Stimulated activated CD8-positive, alpha-beta memory T cell treated with anti-CD3 and anti-CD28 coated beads, Interleukin-15, amount 100 ng/mL, for 24 hours (primary cell): ENCODE measurements at places on chromosomes 1 and 21.

GRCh38 chr1:46411010-46411405 is 16.9 kb downstream of the FAAH start:
- DNase-seq, result no peak

GRCh38 chr1:11981378-11982009 is 1.2 kb downstream of the MFN2 start:
- no peak for DNase-seq

- DNase-seq, result no peak
These were observed 10.3 kb downstream of the KCNN3 start for GRCh38 chr1:154859786-154860155.

DNA sequence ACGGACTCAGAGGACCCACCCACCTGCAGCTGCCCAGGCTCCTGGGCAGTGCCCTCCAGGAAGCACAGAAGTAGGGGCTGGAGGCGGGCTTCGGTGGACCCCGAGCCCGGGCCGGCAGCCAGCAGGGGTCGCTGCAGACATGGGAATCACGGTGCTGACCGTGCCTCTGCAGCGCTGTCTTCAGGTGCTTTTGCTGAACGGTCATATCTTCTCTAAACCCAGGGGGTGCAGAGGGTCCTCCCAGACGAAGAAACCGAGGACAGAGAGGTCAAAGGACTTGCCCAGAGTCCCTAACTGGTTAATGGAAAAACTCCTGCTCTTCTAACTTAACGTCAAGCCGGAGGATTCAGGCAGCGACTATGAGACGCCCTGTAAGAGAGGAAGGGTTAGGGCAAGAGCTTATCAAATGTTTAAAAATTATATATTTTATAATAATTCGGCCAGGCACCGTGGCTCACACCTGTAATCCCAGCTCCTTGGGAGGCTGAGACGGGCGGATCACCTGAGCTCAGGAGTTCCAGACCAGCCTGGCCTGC is 21.5 kb upstream of the LEFTY2 start:
- DNase-seq, result peak; percentile 47

DNA sequence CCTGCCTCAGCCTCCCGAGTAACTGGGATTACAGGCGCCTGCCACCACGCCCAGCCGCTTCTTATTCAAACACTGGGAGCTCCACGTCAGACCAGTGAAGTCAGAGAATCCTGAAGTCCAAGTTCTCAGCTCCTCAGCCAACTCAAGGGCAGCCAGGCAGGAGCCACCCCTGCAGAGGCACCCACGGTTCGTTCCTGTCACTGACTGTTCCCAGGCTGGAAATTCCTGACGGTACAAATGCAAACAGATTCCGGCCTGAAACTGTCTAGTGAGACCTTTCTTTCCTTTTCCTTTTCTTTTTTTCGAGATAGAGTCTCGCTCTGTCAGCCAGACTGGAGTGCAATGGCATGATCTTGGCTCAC is 11.7 kb downstream of the SLC35E2B start:
- DNase-seq, result no peak

- no peak for DNase-seq
These were observed 74.3 kb upstream of the FAM3B start for GRCh38 chr21:41242238-41242829.

GRCh38 chr1:235325139-235325538 is 2.8 kb downstream of the ARID4B start:
- no peak for DNase-seq

- no peak for DNase-seq
These were observed 13.8 kb downstream of the USP25 start for GRCh38 chr21:15743593-15743992.

GRCh38 chr1:246280551-246280950 is 226.5 kb downstream of the SMYD3 start:
- no peak for DNase-seq

GRCh38 chr1:58841455-58841854 is 57.6 kb upstream of the JUN start:
- DNase-seq, result no peak

DNA sequence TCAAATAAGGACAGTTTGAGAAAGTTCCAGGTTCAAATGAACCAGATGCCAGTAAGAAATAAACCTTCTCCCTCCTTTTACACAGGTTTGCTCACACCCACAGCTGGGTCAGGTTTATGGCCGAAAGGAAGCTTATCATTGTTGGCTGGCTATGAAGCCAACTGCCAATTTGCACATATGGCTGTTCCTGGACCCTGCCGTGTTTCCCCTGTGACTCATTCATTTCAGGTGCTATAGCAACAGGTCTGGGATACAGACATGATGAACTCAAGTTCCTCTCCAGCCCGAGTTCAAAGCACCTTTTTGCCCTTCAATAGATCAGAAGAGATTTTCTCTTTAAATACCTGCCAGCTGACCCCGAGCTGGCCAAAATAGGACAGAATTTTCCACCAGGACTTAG is 134.4 kb upstream of the SMYD2 start:
- no peak for DNase-seq

DNA sequence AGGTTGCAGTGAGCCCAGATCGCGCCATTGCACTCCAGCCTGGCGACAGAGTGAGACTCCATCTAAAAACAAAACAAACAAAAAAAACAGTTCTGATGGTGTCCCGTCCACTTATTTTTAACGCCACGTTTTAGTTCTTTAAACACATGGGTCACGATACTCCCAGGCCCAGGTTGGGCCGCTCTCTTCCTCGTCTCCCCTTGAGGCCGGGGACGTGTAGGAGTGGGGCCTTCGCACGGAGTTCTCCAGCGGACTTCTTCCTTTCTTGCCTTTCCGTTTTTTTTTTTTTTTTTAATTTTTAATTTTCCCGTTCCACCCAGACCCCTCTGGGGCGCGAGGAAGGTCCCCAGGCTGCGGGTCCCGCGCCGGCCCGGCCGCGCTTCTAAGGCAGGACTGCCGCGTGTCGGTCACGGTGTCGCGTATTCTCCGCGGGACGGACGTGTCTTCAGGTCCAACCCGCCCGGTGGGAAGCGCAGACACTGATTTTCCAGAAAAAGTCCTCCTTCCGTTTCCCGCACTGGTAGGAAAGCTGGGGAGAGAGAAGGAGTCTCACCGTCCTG is 47.5 kb upstream of the SLC19A1 start:
- no peak for DNase-seq

DNA sequence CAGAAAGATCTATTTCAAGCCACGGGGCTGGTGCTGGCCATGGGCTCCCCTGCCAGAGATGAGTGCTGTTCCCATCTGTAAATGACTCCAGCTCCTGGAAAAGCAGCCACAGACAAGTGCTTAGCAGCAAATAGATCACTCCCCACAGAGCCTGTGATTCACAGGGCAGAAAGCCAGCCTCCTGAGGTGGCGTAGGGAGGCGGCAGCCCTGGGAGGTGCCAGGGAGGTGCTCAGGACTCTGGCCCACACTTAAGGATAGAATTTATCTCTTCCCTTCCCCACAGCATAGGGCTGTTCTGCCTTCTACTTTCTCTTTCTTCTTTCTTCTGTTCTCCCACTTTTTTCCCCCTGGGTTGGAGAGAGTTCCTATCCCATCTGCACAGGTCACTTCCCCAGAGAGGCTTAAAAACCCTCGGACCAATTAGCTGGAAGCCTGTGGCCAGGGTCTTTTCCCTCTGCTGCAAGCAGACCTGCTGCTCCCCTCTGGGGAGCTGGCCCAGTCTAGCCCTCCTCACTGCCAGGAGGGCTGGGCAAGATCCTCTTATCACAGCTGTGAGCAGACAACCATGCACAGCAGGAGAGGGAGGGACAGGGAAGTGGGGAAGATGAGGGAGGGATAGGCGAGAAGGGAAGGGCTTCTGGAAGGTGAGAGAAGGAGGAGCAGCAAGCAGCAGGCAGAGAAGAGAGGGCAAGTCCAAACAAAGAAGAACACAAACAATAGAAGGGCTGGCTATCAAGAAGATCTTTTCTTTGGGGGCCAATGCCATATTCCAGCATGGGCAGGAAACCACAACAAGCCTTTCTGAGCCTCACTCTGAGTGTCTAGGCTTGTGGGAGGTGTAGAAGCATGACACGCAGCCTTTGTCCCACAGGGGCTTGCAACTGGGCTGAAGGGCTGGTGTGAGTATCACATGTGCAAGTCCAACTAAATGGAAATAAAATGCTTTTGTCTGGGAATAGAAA is 41.0 kb downstream of the KCND3 start:
- DNase-seq, result no peak

DNA sequence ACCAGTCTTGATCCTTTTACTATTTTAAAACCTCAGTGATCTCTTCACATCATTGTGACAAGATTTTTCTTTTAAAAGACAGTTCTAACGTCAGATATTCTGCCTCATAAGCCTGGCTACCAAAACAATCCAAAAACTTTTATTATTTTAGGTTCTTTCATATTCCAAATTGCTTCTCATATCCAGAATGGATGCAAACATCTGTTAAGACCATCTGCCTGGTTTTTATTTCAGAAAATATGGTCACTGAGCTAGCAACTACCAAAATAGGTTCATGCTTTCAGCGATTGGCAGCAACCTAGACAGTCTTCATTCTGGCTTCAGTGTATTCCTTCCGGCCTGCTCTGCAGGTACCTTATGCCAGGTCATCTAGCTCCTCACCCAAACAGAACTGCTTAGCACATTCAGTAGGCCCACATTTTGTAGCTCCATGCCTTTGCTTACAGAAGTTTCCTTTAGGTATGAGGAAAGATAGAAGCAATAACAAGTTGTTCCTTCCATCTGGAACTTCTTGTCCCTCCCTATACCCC is 59.0 kb upstream of the CACYBP start:
- DNase-seq, result no peak

- DNase-seq, result no peak
These were observed 90.1 kb downstream of the PGBD5 start for GRCh38 chr1:230335861-230336522.

DNA sequence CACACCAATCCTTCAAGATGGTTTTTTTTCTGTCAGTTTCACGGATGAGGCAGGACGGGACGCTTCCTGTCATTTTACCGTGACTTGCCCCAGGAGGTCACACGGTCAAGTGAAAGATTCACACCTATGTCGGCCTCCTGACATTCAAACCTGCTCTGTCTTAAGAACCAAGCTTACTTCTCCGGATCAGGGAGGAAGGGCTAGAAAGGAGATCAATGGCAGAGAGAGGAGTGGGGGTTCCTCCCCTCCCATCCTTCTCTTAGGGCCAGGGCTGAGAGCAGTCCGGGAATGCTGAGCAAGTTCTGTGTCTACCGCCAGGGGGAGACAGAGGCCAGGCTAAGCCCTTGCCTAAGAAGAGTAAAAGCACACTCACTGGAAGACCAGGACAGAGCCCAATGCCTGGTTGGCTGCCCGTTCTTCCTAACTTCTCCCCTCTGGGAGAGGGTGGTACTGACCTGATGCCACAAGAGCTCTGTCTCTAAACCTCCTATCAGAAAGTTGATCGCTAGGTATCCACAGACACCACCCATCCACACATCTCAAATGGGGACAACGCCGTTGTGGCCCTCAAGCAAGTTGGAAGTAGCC is 1.1 kb upstream of the PPM1J start:
- DNase-seq, result peak; percentile 57

DNA sequence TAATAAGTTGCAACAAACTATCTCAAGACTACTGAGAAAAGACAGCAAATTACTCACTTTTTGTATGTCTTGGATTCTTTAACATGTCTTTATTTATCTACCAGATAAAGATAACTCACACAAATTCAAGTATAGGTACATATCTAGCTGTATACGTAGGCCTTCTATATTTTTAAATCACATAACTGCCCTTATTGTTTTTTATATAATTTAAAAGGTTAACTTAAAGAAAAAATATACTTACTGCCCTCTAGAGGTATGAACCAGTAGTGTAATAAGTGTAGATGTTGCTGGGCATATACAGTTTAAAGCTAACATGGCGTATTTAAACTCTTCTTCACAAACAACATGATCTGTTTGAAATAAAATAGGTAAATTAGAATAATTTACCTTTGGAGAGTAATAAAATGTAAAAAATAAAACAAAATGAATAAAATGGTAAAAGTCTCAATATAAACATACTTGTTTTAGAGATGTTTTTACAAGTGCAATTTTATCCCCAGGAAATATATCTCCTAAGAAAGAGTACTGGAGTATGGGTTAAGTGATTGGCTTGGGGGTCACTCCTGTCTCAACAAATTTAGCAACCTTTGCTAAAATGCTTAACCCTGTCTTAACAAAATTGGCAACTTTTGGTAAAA is 235.2 kb downstream of the KCNT2 start:
- no peak for DNase-seq

DNA sequence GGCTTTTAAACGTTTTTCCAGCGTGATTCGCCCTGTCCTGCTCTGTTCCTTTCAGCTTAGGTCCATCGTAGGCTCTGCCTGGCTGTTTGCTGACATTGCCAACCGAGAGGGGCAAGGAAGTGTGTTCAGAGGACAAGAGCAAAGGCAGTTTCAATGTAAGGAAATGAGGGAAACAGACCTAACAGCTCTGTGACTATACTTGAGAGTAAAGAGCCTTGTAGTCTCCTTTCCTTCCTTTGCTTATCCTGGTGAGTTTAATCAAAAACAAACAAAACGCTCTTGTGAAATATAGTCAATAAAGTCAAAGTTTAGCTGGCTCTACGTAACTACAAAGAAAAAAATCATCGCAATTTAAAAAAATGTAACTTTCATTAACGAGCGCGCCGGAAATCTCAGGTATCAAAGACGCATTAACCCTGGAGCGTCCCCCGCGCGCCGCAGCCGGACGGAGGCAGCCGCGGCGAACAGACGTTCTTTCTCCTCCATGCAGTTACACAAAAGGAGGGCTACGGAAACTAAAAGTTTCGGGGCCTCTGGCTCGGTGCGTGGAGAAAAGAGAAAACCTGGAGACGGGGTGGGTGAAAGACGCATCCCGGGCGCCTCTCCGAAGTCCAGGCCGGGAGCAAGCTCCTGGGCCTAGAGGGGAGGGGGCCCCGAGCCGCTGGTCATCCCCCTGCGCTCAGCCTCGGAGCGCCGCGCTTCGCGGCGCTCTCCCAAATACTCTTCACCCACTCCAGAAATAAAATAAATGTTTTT is 617 bp upstream of the ADGRL2 start:
- no peak for DNase-seq

DNA sequence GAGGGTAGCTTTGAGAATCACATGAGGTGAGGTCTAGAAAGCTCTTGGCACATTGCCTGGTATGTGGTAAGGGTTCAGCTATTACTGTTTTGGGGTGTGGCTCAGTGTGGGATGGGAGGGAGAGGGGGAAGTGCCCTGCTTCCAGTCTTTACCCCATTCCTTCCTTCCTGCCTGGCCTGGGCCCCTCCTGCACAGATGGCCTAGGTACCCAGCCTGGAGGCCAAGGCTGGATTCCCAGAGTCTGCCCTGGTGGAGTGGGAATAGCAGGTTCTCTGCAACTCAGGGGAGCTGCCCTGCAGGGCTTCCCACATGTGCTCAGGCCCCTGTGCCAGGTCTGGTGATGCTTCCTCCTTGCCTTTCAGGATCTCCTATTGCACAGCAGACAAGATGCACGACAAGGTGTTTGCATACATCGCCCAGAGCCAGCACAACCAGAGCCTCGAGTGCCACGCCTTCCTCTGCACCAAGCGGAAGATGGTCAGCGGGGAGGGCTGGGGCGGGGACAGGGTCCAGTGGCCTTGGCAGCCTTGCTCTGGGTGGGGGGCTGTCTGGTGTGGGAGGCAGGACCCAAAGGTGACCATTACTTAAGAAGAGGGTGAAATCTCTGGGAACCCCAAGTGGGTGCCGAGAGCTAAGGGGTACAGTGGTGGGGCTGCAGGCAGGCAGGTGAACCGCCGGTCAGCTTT is 13.5 kb downstream of the LDLRAP1 start:
- no peak for DNase-seq

GRCh38 chr1:212531796-212532195 is 76.8 kb upstream of the ATF3 start:
- DNase-seq, result no peak

GRCh38 chr1:169368406-169368769 is 393 bp downstream of the BLZF1 start:
- DNase-seq, result no peak

- no peak for DNase-seq
These were observed 24.7 kb downstream of the TNFRSF9 start for GRCh38 chr1:7915826-7916500.
